Daoy (cell line): ENCODE measurements at places on chromosomes 2 and 18. TPM values are rescaled to one million over a fixed set of nuclear protein-coding genes. Genes with fewer than 3 reads are reported as not detected.

GRCh38 chr2:85741833-85742455 is 11.8 kb upstream of the ATOH8 start:
- peak; percentile 73 for DNase-seq

Gene NRP2
- total RNA-seq = 108 and 115 TPM in 2 replicates

GRCh38 chr2:33380001-33380609 is 96.3 kb upstream of the RASGRP3 start:
- no peak for DNase-seq

Gene SP140L
- total RNA-seq = 13.9 and 16.2 TPM in 2 replicates

GRCh38 chr2:19158211-19158610 is 200.2 kb downstream of the OSR1 start:
- no peak for DNase-seq

GRCh38 chr2:75098856-75099255 is 100.5 kb downstream of the TACR1 start:
- DNase-seq = peak; percentile 56

DNA sequence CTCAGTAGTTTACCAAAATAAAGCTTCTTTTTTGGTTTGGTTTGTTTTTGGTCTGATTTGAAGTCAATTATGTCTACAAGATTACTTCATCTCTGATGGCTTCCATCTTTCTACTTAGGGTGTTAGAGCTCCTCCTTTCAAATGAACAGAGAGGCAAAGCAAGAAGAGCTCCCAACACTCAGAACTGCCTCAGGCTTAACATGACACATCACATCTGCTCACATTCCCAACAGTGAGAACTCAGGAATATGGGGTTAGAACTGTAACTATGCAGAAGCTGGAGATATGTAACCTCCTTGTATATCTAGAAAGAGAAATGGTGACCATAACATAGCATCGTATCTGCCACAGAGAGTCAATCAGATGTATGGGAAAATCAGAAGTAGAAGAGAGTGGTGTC is 11.4 kb upstream of the LRATD1 start:
- no peak for DNase-seq

Gene FBXO41
- total RNA-seq = 0.98 and 1.3 TPM in 2 replicates

- DNase-seq = no peak
Measured at GRCh38 chr18:58870130-58870529, 5.5 kb downstream of the ZNF532 start.

Gene LCT
- 0.40 TPM in 1 of 2 replicates, not detected in the other for total RNA-seq

GRCh38 chr2:205766779-205767359 is 84.6 kb downstream of the NRP2 start:
- DNase-seq = peak; percentile 51

- peak; percentile 9 for DNase-seq
Measured at GRCh38 chr2:211867845-211868451, 670.7 kb downstream of the ERBB4 start.

GRCh38 chr2:134250840-134251461 is 2.9 kb upstream of the MGAT5 start:
- DNase-seq = no peak

DNA sequence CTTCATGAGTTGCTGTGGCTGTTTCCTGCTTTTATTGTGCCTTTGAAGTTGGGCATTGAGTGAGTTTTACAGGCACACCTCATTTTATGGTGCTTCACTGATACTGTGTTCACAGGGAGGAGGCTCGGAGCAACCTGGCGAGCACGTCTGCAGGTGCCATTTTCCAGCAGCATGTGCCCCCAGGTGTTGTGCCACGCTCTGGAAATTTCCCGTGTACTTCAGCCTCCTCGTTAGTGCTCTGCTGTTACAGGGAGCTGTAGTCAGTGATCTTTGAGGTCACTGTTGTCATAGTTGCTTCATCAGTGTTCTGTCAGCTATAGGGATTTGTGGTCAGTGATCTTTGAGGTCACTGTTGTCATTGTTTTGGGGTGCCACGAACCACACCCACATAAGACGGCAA is 20.1 kb downstream of the CTDP1 start:
- DNase-seq = no peak

Gene SDC1
- total RNA-seq = 75.2 and 84.6 TPM in 2 replicates

GRCh38 chr18:26655525-26656430 is 107.4 kb upstream of the KCTD1 start:
- DNase-seq = peak; percentile 73

GRCh38 chr2:86453836-86454235 is 12.7 kb downstream of the KDM3A start:
- no peak for DNase-seq
